Aorta (tissue), 5 donors: ENCODE measurements at places on chromosomes 5 and 9. TPM values are rescaled to one million over a fixed set of nuclear protein-coding genes. Genes with fewer than 3 reads are reported as not detected.

- peak; percentile 94 for DNase-seq
These were observed 1.2 kb downstream of the LOX start for GRCh38 chr5:122076669-122077365.

GRCh38 chr5:121962347-121962670, 534 bp downstream of the SRFBP1 start:
- no peak for DNase-seq

DNA sequence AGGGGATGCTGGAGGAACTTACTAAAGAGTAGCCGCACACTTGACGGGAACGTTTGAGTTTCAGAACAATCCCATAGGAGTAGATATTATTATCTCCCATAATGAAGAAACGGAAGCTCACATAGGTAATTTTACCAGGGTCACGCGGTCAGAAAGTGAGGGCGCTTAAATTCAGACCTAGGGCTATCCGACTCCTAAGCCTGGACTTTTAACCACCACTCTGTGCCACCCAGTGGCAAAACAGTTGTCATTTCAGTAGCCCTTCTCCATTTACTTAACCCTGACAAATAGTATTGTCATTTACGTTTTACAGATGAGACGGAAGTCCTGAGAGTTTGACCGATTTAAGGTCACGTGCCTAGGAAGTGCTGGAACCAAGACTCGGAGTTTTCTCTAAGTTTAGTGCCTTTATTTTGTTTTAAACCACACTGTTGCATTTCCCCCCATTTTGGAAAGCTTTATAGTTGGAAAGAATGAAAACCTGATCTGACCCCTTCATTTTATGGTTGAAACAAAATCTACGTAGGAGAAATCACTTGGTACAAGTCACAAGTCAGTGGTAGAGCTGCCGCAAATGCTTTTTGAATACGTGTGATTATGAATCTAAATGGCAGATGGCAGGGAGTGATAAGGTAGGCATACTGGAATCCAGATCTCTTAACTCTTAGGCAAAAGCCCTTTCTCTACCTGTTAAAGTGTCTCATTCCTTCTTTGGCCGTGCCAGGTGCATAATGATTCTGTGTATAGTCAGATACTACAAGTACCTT, 650 bp downstream of the MRRF start:
- no peak for DNase-seq

- no peak for DNase-seq
These were observed 243.7 kb upstream of the SLC24A2 start for GRCh38 chr9:20032413-20033006.

DNA sequence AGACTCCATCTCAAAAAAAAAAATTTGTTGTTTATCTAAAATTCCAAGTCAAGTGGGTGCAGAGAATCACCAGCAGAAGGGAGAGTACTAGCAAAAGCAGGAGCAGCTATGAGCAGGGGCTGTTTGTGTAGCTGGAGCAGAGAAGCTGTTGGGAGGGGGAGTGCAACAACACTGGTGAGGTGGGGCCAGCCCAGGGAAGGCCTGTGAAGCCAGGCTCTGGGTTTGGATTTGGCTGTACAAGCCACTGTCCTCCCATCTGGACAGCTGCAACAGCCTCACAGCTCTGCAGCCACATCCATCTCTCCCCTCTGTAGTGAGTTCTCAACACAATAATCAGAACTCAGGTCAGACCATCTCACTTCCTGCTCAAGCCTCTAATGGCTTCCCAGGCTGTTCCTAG, 59.4 kb downstream of the TMOD1 start:
- DNase-seq: no peak

GRCh38 chr5:16619136-16619535, 2.3 kb upstream of the RETREG1 start:
- DNase-seq: no peak

- DNase-seq: no peak
These were observed 272.4 kb downstream of the SLF1 start for GRCh38 chr5:94890907-94891306.

DNA sequence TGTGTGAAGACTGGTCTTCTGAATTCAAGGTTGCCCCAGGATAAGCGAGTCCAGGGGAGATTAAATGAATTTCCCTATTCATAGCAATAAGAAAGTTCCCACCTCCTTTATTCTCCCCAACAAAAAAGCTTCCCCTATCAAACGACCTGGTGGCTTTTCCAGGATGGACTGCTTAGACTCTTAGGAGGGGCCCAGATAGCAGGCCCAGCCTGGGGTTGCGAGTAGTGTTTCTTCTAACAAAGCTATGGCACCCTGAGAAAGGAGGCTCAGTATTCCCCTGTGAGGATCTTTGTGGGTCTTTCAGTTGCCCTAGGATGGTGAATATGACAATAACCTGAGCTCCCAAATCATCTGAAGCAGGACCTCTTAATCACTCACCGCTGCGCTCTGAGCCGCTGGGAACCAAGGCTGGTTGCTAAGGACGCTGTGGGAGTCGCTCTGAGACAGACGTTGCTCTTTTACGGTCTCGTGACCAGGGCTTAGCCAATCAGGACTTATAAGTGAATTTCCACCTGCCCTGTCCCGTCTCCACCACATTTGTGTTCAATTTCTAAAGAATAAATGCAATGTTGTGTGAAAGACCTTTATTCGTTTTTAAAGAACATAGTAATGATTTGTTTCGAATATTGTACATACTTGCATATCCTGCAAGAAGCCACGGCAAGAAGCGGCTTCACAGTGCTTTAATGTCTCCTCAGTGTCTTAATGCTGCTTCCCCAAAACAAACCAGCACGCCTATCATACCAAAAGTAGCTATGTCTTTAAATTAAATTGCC, at the start of gene TMEM232:
Gene TMEM232, minus strand, starts transcription at position 423 of the 776 bp plus-strand sequence. CDS start 59,319 bp downstream, outside the sequence.
- peak; percentile 79 for DNase-seq

DNA sequence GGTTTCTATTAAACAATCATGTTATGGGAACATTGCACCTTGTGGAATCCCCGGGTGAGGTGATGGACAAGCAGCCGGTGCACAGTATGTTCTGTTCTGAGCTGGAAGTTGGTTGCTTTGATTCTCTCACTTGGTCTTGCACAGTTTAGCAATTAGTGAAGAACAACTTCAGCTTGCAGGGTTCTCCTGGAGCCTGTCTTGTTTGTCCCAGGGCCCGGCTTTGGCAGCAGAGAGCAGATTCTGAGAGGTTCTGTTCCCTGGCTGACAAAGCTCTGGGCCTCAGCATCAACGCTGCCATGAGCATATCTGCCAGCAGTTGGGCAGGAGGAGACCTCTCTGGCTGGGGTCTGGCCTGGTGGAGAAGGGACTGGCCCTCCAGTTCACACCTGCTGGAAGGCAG, 16.9 kb downstream of the GADD45G start:
- DNase-seq: no peak

- no peak for DNase-seq
These were observed 257.9 kb downstream of the ASTN2 start for GRCh38 chr9:117156771-117157535.

GRCh38 chr9:113857875-113858274, 18.2 kb upstream of the ZNF618 start:
- DNase-seq: no peak

DNA sequence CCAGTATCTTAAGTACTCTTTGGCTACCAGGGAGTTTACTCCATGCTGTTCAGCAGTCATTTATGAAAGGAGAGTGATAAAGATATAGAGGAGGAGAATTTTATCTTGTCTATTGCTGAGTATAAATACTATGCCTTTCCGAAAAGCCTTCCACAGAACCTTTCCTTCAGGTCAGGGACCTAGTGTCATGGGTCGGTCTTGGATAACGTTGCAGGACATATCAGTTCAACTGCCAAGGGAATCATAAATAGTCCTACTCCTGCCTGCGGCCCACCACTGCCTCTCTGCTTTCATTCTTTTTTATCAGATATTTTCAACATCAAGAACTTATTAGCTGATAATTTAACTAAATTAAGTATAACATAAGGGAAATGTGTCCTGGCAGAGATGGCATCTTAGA, 122.0 kb upstream of the CCDC152 start:
- DNase-seq: no peak

GRCh38 chr5:66810151-66810550, 214.0 kb downstream of the MAST4 start:
- DNase-seq: no peak

DNA sequence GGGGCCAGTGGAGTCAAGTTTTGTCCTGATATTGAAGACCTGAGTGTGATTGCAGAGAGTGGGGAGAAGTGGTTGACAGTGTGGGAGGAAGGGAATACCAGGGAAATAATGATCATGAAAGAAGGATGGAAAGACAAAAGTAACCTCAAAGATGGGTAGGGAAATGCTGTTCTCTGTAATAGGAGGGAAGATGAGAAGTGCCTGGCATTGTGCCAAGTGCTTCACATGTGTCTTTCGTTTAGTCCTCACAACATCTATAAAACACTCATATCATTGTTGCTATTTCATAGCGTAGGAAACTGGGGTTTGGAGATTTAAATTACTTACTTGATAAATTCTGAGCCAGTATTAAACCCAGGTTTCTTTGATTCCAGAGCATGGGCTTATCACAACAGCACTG, 472.3 kb downstream of the LRRC70 start:
- no peak for DNase-seq

DNA sequence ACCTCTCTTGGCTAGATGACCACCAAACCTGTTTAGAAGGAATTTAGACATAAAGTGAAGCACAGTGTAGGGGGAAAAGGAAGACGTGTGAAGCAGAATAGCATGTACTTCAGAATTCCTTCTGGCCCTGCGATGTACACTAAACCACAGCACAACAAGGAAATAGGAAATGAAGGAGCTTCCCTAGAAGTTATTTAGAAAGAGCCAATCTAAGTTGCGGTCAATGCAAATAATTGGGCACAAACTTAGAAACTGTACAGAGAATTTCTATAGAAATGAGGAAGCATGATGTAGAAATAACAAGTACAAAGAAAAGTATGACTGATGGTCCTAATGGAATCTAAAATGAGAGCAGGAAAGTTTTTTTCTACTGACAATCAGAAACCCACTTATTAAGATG, 41.5 kb downstream of the ANKRD55 start:
- DNase-seq: no peak

DNA sequence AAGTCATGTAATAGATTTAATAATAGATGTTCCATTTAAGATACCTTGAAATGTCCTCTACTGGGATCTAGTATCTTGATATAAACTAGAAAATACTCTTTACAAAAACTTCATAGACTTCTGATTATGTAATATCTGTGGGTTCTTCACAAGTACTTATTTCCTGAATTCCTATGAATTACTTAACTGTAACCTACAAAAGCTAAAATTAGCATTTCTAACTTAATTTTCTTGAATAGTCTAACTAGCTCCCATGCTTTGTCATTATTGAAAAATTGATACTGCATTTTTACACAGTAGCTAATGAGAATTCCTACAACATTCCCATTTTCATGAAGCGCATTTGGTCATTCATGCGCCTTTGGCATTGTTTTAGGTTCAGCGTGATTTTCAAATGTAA, 1828.2 kb downstream of the MAT2B start:
- no peak for DNase-seq

GRCh38 chr9:97277953-97278352, 29.5 kb upstream of the CCDC180 start:
- DNase-seq: no peak

- no peak for DNase-seq
These were observed 70.0 kb downstream of the NLN start for GRCh38 chr5:65791712-65792673.

DNA sequence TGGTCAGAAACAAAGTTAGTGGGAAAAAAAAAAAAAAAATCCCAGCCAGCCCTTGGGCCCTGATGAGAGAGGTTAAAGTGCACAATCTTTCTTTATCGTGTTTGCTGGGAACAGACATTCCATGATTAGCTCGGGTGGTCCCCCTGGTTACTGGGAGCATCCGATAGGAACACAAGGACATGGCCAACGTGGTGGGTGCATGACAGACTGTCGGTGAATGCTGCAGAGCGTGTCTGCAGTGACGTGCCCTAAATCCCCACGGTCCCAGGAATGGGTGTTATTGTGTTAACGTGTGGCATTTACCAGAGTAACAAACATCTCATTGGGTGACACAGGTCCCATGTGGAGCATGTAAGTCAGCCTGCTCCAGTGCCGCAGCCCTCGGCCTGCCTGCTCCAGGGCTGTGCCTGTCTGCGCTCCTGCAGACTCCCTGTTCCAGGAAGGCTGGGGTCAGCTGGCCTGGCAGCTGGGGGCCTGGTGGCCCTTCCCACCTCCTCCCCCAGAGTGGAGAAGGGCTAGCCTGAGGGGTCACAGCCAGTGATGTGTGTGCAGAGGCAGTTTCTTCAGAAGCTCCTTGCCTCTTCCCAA, 34.3 kb upstream of the TBC1D2 start:
- DNase-seq: no peak

- no peak for DNase-seq
These were observed 120.8 kb upstream of the ZNF608 start for GRCh38 chr5:124867137-124867704.

DNA sequence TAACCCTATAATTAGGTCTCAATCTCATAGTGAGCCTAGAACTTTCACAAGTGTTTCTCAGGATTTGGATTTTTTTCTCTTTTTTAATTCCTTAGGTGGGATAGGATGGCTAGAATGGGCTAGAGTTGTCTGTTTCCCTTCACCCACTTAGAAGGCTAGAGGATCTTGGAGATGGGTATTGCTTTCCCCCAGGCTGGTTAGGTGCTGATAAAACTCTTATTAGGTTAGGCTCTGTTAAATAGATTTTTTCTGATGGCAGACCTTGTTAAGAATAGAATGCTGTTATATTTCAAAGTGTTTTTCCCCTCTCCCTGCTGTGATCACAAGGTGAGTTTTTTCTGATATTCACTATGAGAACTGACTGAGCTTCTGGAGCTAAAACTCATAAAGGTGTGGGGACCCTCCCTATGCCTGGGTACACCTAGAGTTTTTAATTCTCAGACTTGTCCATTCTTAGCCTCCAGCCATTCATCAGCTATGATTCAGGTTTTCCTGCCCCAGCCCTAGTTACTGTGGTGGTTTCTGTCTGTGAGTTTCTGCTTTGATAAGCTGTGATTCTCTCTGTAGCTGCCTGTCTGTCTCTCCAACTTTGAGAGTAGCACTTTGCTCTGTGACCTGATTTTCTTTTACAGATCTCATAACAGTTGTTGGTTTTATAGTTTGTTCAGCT, 132.4 kb downstream of the HACD4 start:
- no peak for DNase-seq

DNA sequence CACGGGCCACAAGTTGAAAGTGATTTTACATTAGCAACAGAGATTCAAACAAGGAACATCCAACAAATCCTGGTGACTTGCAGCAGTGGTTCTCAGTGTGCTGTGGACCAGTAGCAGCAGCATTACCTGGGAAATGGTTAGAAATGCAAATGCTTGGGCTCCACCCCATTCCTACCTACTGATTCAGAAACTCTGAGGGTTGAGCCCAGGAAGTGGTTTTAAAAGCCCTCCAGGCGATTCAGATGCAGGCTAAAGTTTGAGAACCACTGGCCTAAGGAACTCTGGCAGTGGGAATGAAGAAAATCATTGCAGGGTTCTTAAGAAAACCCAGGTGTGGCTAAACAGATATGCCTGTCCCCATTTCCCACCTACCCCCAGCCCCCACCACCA, 398.8 kb downstream of the ENC1 start:
- DNase-seq: no peak

- no peak for DNase-seq
These were observed 198.3 kb downstream of the KCTD16 start for GRCh38 chr5:144369006-144369405.

The ENTPD8 gene
- total RNA-seq: not detected

The C7 gene
- 327 TPM for total RNA-seq

The PCDHB7 gene
- total RNA-seq: 6.7 TPM

The TGFBR1 gene
- total RNA-seq: 101 TPM

The SAXO1 gene
- 0.24 TPM for total RNA-seq

The ANKRD18A gene
- 0.18 TPM for total RNA-seq

The PTGDS gene
- 145 TPM for total RNA-seq

The PCA3 gene
- 0.81 TPM for total RNA-seq

The CNTFR gene
- total RNA-seq: 9.9 TPM

The ANP32B gene
- 98.6 TPM for total RNA-seq
